ENCODE measurements at places on chromosomes 4 and X.
A peak's percentile ranks its signal among the peaks of the same experiment; 100 is the strongest.

DNA sequence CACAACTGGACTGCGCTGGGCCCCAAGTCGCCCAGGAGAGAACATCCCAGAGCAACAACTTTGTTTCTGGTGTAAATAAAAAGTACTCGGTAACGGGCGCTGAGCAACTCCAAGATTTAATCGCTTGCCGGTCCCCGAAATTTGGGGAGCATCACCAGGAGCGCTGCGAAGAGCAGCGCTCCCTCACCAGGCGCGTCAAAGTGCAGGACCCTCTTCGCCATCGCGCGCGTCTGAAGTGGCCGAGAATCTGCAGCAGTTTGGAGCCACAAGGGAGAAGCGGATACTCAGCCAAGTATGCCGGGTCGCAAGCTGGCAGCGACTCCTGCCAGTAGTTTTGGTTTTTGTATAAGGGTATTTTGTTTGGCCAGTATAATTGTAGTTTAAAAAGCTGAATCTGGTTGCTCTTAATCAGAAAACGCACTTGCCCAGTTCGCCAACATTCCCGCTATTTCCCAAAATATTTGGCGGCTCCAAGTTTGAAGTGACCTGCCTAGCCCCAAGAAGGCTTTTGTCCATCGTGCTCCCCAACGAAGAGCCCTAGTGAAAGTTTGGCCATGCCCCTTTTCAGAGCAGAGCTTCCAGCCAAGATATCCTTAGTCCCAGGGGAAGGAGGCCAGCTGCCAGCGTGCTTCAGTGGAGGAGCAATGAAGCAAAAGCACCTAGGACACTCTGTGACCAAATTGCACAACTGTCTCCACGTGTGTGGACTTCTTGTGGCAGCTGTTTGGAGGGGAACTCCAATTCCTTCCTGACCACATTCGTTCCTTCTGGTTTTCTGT lies 557 bp upstream of the KDR start:
- no peak for DNase-seq

DNA sequence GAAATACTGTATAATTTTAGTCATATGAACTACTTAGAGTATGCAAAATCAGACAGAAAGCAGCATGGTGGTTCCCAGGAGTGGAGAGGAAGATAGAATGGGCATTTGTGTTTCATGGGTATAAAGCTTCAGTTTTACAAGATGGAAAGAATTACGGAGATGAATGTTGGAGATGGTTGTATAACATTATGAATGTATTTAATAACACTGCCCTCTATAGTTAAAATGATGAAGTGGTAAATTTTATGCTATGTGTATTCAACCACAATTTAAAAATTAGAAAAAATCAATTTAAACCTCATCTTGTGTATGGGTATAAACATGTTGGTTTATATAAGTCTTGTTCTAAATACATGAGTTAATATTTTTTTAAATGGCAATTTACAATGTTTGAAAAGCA lies 521.1 kb downstream of the FSTL5 start:
- DNase-seq: no peak

- DNase-seq: no peak
These were observed 49.3 kb downstream of the KDR start for GRCh38 chr4:55075823-55076716.

DNA sequence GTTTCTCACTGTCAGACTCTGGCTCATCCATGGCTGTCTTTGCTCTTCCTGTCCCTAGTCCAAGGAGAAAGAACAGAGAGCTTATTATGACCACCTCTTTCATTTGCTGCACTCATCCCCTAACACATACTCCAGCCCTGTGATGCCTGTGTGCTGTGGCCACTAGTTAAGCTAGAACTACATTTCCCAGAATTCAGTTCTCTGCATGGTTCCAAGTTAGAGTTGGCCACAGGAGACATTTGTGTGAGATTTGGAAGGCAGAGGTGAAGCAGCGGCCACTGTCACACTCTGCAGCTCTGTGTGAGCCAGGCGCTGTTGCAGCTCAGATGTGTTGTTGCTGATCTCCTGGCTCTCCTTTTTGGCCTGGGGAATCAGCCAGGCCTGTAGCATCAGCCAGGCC lies 188.2 kb upstream of the ATP6AP2 start:
- no peak for DNase-seq

GRCh38 chrX:118368398-118368797 lies 22.5 kb downstream of the WDR44 start:
- DNase-seq: no peak

GRCh38 chr4:8387615-8388527 lies 52.7 kb downstream of the ACOX3 start:
- DNase-seq: no peak

- DNase-seq: no peak
These were observed 25.6 kb downstream of the CXCL2 start for GRCh38 chr4:74073358-74073757.

DNA sequence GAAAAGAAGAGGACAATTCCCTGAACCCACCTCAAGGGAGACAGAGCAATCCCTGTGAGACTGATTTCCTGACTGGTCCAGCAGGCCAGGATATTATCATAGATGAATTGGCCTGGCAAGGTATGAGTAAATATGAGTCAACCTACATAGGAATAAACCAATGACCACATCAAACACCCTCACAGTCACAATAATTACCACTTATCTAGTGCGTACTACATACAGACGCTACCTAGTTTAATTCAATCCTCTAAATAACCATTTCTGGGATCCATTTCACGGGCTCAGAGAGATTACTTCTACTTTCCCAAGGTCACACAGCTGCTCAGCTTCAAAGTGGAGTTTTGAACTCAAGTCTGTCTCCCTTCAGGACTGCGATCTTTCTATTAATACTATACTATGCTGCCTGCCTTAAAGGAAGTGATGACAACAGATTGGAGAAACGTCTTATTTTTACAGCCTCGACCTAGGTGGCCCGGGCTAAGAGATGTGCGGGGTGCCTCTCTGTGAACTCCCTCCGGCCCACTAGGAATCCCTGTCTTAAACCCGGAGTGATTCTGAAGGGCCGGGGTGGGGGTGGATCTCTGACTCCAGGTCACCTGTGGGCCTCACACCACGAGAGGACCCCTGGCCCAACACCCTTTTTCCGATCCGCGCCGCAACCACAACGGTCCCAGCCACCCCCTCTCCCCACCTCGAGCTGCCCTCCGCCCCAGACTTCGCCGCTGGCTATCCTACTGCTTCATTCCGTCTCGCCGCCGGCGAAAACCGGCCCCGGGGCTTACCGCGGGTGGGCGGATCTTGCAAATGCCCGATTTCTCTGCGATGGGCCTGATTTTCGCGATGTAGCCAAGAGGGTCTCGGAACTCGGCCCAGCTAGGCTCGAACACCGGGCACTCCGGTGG lies 800 bp downstream of the KDM5C start:
- DNase-seq: peak; percentile 1

DNA sequence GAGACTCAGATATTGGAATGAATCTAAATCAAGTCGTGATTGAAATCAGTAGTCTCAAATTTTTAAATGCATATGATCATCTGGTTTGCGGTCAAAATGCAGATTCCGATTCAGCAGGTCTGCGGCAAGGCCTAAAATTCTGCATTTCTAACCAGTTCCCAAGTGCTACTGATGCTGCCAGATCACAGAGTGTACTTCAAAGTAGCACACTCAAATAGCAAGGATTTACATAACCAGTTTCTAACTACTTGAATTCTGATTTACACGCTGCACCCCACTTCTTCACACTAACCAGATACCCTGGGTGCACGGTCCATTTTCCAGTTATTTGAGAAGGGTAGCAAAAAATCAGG lies 752 bp downstream of the MBTPS2 start:
- no peak for DNase-seq

DNA sequence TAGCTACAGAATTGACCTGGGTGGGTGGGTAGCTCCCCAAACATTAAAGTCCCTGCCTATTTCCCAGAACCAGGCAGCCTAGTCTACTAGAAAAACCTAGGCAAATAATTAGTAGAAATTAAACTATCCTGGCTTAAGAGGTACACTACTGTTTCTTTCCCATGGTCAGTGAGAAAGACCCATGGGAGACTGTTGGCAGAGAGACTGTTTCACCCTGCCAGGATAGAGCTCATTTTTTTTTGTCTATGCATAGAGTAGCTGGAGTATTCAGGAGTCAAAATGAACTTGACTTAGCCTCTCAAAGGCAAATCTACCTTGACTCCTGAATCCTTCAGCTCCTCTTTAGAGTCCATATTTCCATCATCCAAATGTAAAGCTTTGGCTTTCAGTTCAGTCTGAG lies 107.0 kb upstream of the AR start:
- no peak for DNase-seq

DNA sequence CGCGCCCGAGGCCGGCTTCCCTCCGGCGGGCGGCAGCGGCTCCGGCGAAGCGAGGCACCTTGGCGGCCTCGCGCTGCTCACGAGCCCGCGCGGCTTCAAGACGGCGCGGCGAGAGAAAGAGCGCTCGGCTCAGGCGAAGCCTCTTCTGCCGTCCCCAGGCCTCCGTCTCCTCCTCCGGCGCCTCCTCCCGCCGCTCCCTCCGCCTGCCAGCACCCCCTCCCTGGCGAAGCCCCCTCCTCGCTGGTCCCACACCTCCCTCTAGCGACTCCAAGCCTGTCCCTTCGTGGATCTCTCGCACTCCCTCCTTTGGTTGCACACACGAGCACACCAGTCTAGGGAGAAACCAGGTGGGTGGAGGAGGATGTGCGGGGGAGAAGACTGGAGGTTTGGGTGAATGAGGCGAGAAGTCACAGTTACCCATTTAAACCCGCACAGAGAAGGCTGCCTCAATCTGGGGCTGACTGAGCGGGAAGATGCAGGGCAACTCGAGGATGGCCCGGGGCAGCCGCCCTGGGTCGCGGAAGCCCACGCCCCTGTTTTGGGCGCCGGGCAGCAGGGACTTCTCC lies at the start of gene CAMK2D:
Gene CAMK2D, minus strand, starts transcription at position 119 of the 566 bp plus-strand sequence. CDS start 670 bp downstream, outside the sequence.
- no peak for DNase-seq

GRCh38 chr4:3442959-3443749 lies 1.4 kb downstream of the HGFAC start:
- DNase-seq: peak; percentile 39

DNA sequence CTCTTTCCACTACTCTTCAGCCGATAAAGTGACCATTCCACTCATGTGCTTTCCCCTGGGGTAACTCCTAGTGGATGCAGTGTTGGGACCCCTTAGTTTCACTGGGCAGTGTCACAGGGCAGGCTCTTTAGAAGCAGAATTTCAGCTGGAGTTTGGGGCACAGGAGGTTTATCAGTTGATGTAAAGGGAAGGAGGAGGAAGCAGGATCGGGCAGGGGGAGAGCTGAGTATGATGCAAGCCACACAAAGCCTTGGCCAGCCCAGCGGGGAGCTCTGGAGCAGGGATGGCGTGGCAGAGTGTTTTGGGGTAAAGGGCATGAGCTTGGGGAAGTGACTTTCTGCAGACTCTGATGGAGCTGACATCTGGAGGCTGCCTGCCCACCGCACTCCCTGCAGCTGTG lies 19.3 kb downstream of the WDR13 start:
- DNase-seq: no peak

Measured in stimulated activated CD8-positive, alpha-beta memory T cell treated with anti-CD3 and anti-CD28 coated beads, Interleukin-2, amount 100 ng/mL, for 1 hour (primary cell).